Activated naive CD8-positive, alpha-beta T cell treated with anti-CD3 and anti-CD28 coated beads for 36 hours (primary cell): ENCODE measurements at places on chromosomes 2 and 18.

DNA sequence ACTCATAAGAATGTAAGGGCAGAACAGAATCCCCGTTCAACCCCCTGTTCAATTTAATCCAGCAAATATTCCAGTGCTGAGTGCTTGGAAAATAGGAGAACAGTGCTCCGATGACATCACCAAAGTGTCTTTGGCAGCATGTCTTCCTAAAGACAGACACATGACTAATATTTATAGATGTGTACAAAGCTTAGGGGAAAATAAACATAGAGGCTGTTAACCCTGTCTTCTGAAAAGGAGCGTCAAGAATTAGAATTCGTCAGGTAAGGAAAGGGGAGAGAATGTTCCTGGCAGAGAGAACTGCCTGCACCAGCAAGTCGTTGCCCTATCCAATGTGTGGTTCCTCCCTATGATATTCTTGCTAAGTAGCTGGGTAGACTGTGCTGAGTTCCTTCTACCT is 72.7 kb downstream of the PLB1 start:
- no peak overlapping the region for H3K4me3 ChIP-seq
- no peak for DNase-seq
- no peaks in the 10 kb centered on the region for H3K27me3 ChIP-seq
- peaks cover 14% of the 10 kb centered on the region for H3K4me1 ChIP-seq
- peaks cover 4% of the 10 kb centered on the region for H3K36me3 ChIP-seq

- H3K36me3 ChIP-seq: no peaks in the 10 kb centered on the region
- no peak overlapping the region for H3K27ac ChIP-seq
- no peak overlapping the region for H3K4me3 ChIP-seq
- peaks cover 6% of the 10 kb centered on the region for H3K4me1 ChIP-seq
- H3K27me3 ChIP-seq: peaks cover 60% of the 10 kb centered on the region
- no peak for DNase-seq
Measured at GRCh38 chr2:134762508-134762907, 43.7 kb upstream of the TMEM163 start.

GRCh38 chr18:79576686-79577351 is 102.8 kb upstream of the CTDP1 start:
- no peak overlapping the region for H3K27ac ChIP-seq
- H3K27me3 ChIP-seq: no peaks in the 10 kb centered on the region
- peaks cover 8% of the 10 kb centered on the region for H3K4me1 ChIP-seq
- H3K36me3 ChIP-seq: peaks cover 7% of the 10 kb centered on the region

- DNase-seq: no peak
- peaks cover 13% of the 10 kb centered on the region for H3K27me3 ChIP-seq
- no peak overlapping the region for H3K4me3 ChIP-seq
- H3K36me3 ChIP-seq: no peaks in the 10 kb centered on the region
- no peak overlapping the region for H3K27ac ChIP-seq
Measured at GRCh38 chr2:7417845-7418742, 500.9 kb downstream of the RNF144A start.

DNA sequence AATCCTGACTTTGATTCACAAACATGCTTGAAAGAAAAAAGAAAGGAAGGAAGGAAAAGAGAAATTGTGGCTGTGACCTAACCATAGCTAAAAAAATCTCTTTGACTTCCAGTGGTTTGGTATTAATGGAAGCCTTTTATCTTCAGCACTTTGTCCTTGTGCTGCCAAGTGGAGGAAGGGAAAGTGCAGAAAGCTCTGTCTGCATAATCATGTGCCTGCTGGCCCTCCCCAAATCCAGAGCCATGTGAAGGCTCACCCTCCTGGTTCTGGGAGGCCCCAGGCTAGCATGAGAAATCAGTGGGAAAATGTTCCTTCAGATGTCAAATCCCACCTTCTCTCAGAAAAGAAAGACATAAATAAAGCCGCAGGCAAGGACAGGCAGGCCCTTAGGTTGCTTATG is 48.3 kb upstream of the BMPR2 start:
- no peaks in the 10 kb centered on the region for H3K4me1 ChIP-seq
- no peak overlapping the region for H3K4me3 ChIP-seq
- H3K27me3 ChIP-seq: no peaks in the 10 kb centered on the region
- no peak for DNase-seq
- H3K36me3 ChIP-seq: peaks cover 3% of the 10 kb centered on the region
- H3K27ac ChIP-seq: no peak overlapping the region

DNA sequence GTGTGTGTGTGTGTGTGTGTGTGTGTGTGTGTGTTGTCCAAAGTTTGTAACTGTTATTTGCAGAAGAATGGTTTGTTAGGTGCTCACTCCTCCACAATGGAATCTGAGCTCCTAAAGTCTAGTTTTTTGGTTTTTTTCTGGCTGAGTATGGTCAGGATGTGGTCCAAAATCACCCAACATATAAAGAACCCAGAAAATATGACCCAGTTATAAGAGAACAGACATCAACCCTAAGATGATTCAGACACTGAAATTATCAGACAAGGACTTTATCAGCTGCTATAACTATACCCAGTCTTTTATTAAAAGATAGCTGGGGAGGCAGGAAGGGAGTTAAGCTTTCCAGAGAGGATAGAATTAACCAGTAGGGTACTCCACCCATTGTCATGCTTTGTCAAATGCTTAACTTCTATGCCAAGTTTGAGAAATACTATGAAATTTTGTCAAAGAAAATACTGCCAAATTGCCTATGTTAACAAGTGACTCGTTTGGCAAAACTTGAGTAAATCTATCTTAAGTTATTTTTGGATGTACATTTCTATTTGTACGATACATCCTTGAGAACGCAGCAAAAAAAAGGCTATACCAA is 57.5 kb downstream of the TANK start:
- peaks cover 11% of the 10 kb centered on the region for H3K36me3 ChIP-seq
- peaks cover 10% of the 10 kb centered on the region for H3K4me1 ChIP-seq
- no peak overlapping the region for H3K27ac ChIP-seq
- no peak overlapping the region for H3K4me3 ChIP-seq

- DNase-seq: no peak
- H3K27me3 ChIP-seq: no peaks in the 10 kb centered on the region
- H3K4me3 ChIP-seq: no peak overlapping the region
- no peak overlapping the region for H3K27ac ChIP-seq
Measured at GRCh38 chr2:232029346-232029745, 67.8 kb downstream of the DIS3L2 start.

- H3K27me3 ChIP-seq: peaks cover 8% of the 10 kb centered on the region
- H3K36me3 ChIP-seq: no peaks in the 10 kb centered on the region
- no peak overlapping the region for H3K27ac ChIP-seq
- no peaks in the 10 kb centered on the region for H3K4me1 ChIP-seq
- H3K4me3 ChIP-seq: no peak overlapping the region
Measured at GRCh38 chr2:175323162-175323561, 141.7 kb upstream of the ATP5MC3 start.

DNA sequence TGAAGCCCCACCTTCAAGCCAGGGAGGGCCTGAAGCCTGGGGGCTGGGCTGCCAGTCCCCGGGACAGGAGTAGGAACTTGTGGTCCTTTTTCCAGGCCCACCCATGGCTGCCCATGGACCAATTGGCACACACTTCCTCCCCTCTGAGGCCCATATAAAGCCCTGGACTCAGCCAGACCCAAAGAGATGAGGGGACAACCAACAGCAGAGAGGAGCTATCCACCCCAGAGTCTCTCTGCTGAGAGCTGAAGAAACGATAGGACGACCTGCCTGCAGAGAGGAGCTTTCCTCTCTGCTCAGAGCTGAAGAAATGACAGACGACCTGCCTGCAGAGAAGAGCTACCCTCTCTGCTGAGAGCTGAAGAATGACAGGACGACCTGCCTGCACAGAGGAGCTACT is 43.8 kb upstream of the PEX13 start:
- H3K27me3 ChIP-seq: no peaks in the 10 kb centered on the region
- peaks cover 34% of the 10 kb centered on the region for H3K4me1 ChIP-seq
- H3K36me3 ChIP-seq: peaks cover 4% of the 10 kb centered on the region
- DNase-seq: no peak
- no peak overlapping the region for H3K4me3 ChIP-seq

DNA sequence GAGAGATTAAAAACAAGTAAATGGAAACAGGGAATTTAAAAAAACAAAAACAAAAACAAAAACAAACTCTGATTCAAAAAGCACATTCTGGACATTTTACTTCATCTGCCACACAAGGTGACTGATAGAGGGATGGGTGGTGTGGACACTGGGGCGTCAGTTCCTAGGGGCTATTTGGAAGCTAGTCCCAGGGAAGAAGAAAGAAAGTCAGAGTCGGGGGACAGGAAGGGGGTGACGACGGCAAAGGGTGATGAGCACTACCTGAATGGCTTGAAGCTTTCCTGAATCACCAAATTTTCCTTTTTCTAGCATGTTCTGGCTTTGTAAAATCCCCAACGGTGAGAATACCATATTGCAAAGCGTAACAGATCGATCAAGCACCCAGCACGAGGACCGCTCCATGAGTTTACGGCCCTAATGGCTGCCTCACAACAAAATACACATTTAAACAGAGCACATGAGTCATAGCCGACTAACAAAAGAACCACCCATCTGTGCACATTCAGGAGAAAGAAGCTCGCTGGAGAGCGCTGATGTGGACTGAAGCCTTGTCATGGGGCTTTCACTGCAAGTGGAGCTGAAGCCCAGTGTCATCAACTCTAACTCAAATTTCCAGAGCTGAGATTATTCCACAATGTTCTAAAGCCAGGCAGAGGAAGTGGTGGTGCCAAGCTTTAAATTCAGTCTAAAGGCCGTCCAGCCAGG is 178.9 kb downstream of the LNPK start:
- H3K27ac ChIP-seq: no peak overlapping the region
- no peaks in the 10 kb centered on the region for H3K4me1 ChIP-seq
- no peak overlapping the region for H3K4me3 ChIP-seq
- H3K36me3 ChIP-seq: no peaks in the 10 kb centered on the region
- DNase-seq: no peak

GRCh38 chr2:19942199-19942598 is 40.4 kb upstream of the TTC32 start:
- no peak overlapping the region for H3K27ac ChIP-seq
- no peak for DNase-seq
- H3K4me3 ChIP-seq: no peak overlapping the region
- H3K27me3 ChIP-seq: no peaks in the 10 kb centered on the region
- H3K36me3 ChIP-seq: peaks cover 12% of the 10 kb centered on the region
- no peaks in the 10 kb centered on the region for H3K4me1 ChIP-seq

- H3K36me3 ChIP-seq: no peaks in the 10 kb centered on the region
- no peak for DNase-seq
- no peak overlapping the region for H3K4me3 ChIP-seq
- H3K27me3 ChIP-seq: no peaks in the 10 kb centered on the region
Measured at GRCh38 chr18:28132084-28132483, 44.8 kb downstream of the CDH2 start.

DNA sequence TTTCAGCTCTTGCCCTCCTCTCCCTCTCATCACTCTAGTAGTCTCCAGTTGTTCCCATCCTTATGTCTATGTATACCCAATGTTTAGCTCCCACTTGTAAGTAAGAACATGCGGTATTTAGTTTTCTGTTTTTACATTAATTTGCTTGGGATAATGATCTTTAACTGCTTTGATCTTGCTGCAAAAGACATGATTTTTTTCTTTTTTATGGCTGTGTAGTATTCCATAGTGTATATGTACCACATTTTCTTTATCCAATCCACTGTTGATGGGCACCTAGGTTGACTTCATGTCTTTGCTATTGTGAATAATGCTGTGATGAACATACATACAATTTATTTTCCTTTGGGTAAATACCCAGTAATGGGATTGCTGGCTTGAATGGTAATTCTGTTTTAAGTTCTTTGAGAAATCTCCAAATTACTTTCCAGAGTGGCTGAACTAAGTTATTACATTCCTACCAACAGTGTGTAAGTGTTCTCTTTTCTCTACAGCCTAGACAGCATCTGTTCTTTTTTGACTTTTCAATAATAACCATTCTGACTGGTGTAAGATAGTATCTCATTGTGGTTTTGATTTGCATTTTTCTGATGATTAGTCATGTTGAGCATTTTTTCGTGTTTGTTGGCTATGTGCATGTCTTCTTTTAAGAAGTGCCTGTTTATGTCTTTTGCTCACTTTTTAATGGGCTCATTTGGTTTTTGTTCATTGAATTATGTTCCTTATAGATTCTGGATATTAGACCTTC is 179.6 kb upstream of the SLC39A10 start:
- peaks cover 12% of the 10 kb centered on the region for H3K4me1 ChIP-seq
- no peak for DNase-seq
- H3K4me3 ChIP-seq: no peak overlapping the region
- peaks cover 1% of the 10 kb centered on the region for H3K27me3 ChIP-seq
- no peak overlapping the region for H3K27ac ChIP-seq

DNA sequence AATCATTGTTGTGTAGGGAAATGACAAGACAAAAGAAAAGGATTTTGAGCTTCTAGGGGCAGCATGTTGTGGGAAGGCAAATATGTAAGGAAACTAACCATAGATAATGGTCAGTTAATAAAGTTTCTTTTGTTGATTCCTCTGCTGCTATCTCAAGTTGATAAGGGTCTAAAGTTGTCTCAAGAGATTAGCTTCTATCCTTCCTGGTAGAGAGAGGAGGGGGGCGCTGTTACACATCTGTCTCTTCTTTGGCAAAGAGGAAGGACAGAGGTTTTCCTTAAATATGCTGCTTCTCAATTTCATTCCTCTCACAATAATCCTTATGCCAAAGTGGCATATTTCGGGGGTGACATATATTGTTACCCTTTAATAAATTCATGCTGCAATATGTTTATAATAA is 944.0 kb downstream of the DPP10 start:
- no peaks in the 10 kb centered on the region for H3K36me3 ChIP-seq
- DNase-seq: no peak
- no peak overlapping the region for H3K4me3 ChIP-seq
- no peak overlapping the region for H3K27ac ChIP-seq
- no peaks in the 10 kb centered on the region for H3K27me3 ChIP-seq
- H3K4me1 ChIP-seq: no peaks in the 10 kb centered on the region

- DNase-seq: no peak
- no peaks in the 10 kb centered on the region for H3K4me1 ChIP-seq
- peaks cover 2% of the 10 kb centered on the region for H3K36me3 ChIP-seq
- no peak overlapping the region for H3K4me3 ChIP-seq
Measured at GRCh38 chr2:18940184-18940583, 350.8 kb upstream of the NT5C1B start.

GRCh38 chr18:11293794-11294193 is 144.4 kb upstream of the PIEZO2 start:
- no peak for DNase-seq
- no peaks in the 10 kb centered on the region for H3K36me3 ChIP-seq
- no peak overlapping the region for H3K27ac ChIP-seq
- no peaks in the 10 kb centered on the region for H3K4me1 ChIP-seq

GRCh38 chr2:56372071-56372656 is 188.4 kb downstream of the CCDC85A start:
- DNase-seq: no peak
- H3K36me3 ChIP-seq: no peaks in the 10 kb centered on the region

DNA sequence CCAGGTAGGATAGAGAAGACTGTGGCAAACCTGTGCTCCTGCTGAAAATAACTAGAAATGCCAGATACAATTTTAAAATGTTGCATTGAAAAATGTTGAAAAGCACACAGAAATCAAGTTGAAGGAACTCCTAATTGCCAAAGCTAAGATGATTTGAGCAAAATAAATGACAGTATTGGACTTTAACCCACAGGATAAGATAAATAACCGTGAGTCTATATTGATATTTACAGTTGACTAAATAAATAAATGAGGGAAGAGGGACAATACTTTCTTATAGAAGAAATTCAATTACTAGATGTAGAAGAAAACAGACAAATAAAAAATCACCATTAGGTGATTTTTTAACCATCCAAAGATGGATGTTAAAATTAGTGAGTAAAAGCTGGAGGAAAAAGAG is 59.0 kb downstream of the CWC22 start:
- H3K4me1 ChIP-seq: no peaks in the 10 kb centered on the region
- peaks cover 34% of the 10 kb centered on the region for H3K36me3 ChIP-seq
- no peak for DNase-seq
- H3K4me3 ChIP-seq: no peak overlapping the region
- no peak overlapping the region for H3K27ac ChIP-seq
- no peaks in the 10 kb centered on the region for H3K27me3 ChIP-seq

GRCh38 chr2:160358046-160358445 is 135.6 kb downstream of the RBMS1 start:
- H3K27ac ChIP-seq: no peak overlapping the region
- no peak overlapping the region for H3K4me3 ChIP-seq
- DNase-seq: no peak
- peaks cover 32% of the 10 kb centered on the region for H3K36me3 ChIP-seq
